ENCODE measurements at places on chromosomes 12 and 14. TPM values are rescaled to one million over a fixed set of nuclear protein-coding genes. Genes with fewer than 3 reads are reported as not detected.

DPPA3 gene
- not detected for total RNA-seq

KRT83 gene
- total RNA-seq, result not detected

SCNN1A gene
- total RNA-seq, result 2.0 TPM

CLEC2A gene
- not detected for total RNA-seq

TC2N gene
- 138 TPM for total RNA-seq

GSKIP gene
- total RNA-seq, result 10.3 TPM

LPAR5 gene
- total RNA-seq, result 2.8 TPM

PAX9 gene
- total RNA-seq, result not detected

GOLGA3 gene
- 31.5 TPM for total RNA-seq

TSPAN19 gene
- total RNA-seq, result not detected

SMCO2 gene
- total RNA-seq, result not detected

RTL1 gene
- total RNA-seq, result not detected

GRCh38 chr12:32420356-32420755, 21.0 kb downstream of the FGD4 start:
- no peaks in the 10 kb centered on the region for H3K27me3 ChIP-seq
- H3K4me3 ChIP-seq, result no peak overlapping the region
- H3K36me3 ChIP-seq, result no peaks in the 10 kb centered on the region
- H3K27ac ChIP-seq, result no peak overlapping the region
- no peaks in the 10 kb centered on the region for H3K4me1 ChIP-seq
- no peak for DNase-seq

GRCh38 chr12:32568228-32568627, 110.9 kb upstream of the DNM1L start:
- H3K4me3 ChIP-seq, result no peak overlapping the region
- H3K27ac ChIP-seq, result no peak overlapping the region
- H3K27me3 ChIP-seq, result no peaks in the 10 kb centered on the region

DNA sequence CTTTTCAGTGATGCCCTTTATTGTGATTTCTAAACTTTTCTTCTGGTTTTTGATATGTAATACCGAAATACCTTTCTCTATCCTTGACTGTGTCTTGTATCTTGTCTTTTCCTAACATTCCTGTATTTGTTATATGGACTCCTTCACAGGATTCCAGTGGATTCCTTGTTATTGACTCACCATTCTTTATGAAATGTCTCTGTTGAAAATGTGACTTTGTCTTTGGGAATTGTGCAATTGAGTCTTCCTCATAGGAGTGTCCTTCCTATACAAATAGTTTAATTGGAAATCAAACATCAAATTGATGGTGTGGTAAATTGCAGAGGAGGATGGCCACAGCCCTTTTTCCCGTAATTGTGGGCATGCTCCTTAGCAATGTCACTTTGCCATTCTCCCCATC, 296.6 kb upstream of the KITLG start:
- no peak overlapping the region for H3K27ac ChIP-seq
- H3K4me3 ChIP-seq, result no peak overlapping the region
- H3K4me1 ChIP-seq, result no peaks in the 10 kb centered on the region
- H3K27me3 ChIP-seq, result no peaks in the 10 kb centered on the region

DNA sequence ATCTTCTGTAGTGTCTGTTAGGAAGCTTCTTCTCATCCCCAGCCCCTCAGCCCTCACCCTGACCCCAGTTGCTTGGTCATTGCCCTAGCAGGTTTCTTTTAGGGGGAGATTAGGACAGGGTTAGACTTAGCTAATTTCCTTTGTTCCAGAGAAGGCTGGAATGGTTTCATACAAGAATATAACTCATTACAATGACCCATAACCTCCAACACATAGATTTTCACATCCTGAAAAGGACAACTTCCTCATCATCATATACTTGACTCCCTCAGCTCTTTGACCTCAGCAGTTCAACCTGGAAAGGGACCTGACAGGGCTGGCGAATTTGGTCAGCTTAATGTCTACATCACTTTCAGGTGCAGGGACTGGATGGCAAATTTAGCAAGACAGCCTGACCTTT, 8.0 kb upstream of the BHLHE41 start:
- no peak overlapping the region for H3K27ac ChIP-seq
- no peak for DNase-seq
- H3K36me3 ChIP-seq, result no peaks in the 10 kb centered on the region
- H3K4me3 ChIP-seq, result no peak overlapping the region

GRCh38 chr12:6700646-6701051, at the start of gene PIANP:
PIANP (minus strand) TSS chr12:6700815; CDS start chr12:6698061, 2,754 bp downstream.
- H3K27ac ChIP-seq, result no peak within 1 kb of the TSS
- DNase-seq, result peak; percentile 77
- H3K36me3 ChIP-seq, result no peaks in the 10 kb centered on the region
- H3K27me3 ChIP-seq, result peaks cover 32% of the 10 kb centered on the region
- peak within 1 kb of the TSS; percentile 43 for H3K4me3 ChIP-seq

- H3K27ac ChIP-seq, result no peak overlapping the region
- H3K4me3 ChIP-seq, result no peak overlapping the region
- H3K27me3 ChIP-seq, result no peaks in the 10 kb centered on the region
- H3K36me3 ChIP-seq, result no peaks in the 10 kb centered on the region
- no peak for DNase-seq
These were observed 190.5 kb downstream of the BMP4 start for GRCh38 chr14:53766106-53766505.

DNA sequence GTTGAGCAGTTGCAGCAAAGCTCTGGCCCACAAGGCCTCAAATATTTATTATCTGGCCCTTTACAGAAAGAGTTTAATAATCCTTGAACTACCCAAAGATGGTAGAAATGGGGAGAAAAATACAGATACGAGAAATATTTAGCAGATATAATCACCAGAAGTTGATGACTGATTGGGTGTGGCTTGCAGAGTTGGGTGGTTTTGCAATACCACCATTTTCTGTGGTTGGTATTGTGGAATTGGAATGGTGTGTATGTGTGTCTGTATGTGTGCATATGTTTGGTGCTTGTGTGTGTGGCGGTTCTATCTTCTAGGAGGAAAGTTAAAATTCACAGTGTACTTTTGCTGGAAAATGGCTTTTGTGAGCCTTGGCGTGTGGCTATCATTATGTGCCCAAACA, 85.4 kb upstream of the MANSC4 start:
- H3K4me3 ChIP-seq, result no peak overlapping the region
- H3K27ac ChIP-seq, result no peak overlapping the region
- no peaks in the 10 kb centered on the region for H3K4me1 ChIP-seq
- no peaks in the 10 kb centered on the region for H3K36me3 ChIP-seq

GRCh38 chr14:64815257-64815656, 64.5 kb downstream of the SPTB start:
- peaks cover 5% of the 10 kb centered on the region for H3K4me1 ChIP-seq
- no peak for DNase-seq
- H3K27ac ChIP-seq, result no peak overlapping the region
- no peaks in the 10 kb centered on the region for H3K36me3 ChIP-seq

DNA sequence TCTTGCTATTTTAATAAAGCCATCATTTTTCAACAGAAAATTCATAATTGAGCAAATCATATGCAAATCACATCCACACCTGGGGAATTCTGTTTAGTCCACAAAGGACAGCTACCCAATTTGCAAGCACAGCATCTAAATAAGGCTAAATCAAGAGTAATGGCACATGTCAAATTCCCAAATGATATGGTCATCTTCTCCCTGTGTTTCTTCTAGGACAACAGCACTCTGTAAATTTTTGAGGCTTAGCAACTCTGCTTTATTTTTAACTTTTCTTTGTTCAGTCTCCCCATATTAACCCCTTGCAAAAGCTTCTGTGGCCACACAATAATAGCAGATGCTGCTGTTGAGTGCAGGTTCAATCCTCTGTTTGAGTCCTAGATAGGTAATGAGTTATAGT, 155.6 kb upstream of the DAAM1 start:
- H3K36me3 ChIP-seq, result no peaks in the 10 kb centered on the region
- no peak for DNase-seq
- H3K4me1 ChIP-seq, result no peaks in the 10 kb centered on the region
- no peak overlapping the region for H3K4me3 ChIP-seq
- no peak overlapping the region for H3K27ac ChIP-seq
- H3K27me3 ChIP-seq, result no peaks in the 10 kb centered on the region

- DNase-seq, result peak; percentile 61
- peak overlapping the region; percentile 70 for H3K27ac ChIP-seq
- H3K36me3 ChIP-seq, result peaks cover 16% of the 10 kb centered on the region
These were observed 1.2 kb downstream of the ITGB7 start for GRCh38 chr12:53205747-53206419.

DNA sequence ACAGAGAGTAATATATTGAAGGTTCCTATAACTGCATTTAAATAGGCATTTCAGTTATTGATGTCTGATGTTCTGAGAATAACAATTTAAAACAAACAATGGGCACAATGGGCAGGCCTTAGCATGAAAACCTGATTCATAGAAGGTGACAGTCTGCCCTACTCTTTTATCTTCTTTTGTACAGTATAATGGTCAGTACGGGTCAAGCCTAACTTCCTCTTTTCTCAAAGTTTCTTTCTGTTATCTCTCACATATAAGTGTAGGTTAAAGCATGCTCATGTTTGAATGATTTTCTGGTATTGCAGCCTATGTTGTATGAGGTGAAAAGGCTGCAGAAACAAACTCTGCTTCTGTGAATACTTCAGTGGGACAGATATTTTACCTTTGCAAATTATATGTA, 14.2 kb downstream of the FKBP3 start:
- no peaks in the 10 kb centered on the region for H3K4me1 ChIP-seq
- H3K4me3 ChIP-seq, result no peak overlapping the region
- peaks cover 61% of the 10 kb centered on the region for H3K36me3 ChIP-seq
- DNase-seq, result no peak

GRCh38 chr12:93115646-93116045, 186.6 kb upstream of the EEA1 start:
- DNase-seq, result no peak
- peaks cover 3% of the 10 kb centered on the region for H3K27me3 ChIP-seq
- no peak overlapping the region for H3K4me3 ChIP-seq
- no peak overlapping the region for H3K27ac ChIP-seq
- H3K36me3 ChIP-seq, result no peaks in the 10 kb centered on the region

DNA sequence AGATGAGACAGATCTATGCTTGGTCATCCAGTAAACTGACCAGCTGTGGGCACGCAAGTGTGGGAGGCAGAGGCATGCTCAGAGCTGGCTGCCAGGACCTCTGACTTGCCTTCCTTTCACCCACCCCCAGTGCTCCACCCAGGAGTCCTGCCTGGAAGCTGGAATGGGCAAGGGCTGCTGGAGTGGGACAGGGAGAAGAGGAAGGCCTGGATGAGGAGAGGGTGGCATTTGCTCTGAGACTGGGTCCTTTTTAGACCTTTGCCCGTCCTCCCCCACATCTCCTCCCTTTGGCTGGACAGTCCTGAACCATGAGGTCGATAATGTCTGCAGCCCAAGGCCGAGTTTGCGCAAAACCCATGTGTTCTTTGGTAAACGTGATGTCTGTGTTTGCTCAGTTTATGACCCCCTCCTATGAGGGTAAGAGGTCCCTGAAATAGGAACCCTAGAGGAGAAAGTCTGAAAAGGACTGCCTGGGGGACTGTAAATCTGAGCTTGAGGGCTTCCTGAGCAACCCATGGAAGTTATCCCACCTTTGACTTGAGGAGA, 3.8 kb upstream of the INHBE start:
- H3K4me1 ChIP-seq, result peaks cover 9% of the 10 kb centered on the region
- H3K27me3 ChIP-seq, result peaks cover 4% of the 10 kb centered on the region
- no peaks in the 10 kb centered on the region for H3K36me3 ChIP-seq

GRCh38 chr14:65496178-65496993, 83.9 kb downstream of the FUT8 start:
- no peak overlapping the region for H3K4me3 ChIP-seq
- H3K36me3 ChIP-seq, result no peaks in the 10 kb centered on the region
- no peak for DNase-seq
- no peaks in the 10 kb centered on the region for H3K27me3 ChIP-seq

DNA sequence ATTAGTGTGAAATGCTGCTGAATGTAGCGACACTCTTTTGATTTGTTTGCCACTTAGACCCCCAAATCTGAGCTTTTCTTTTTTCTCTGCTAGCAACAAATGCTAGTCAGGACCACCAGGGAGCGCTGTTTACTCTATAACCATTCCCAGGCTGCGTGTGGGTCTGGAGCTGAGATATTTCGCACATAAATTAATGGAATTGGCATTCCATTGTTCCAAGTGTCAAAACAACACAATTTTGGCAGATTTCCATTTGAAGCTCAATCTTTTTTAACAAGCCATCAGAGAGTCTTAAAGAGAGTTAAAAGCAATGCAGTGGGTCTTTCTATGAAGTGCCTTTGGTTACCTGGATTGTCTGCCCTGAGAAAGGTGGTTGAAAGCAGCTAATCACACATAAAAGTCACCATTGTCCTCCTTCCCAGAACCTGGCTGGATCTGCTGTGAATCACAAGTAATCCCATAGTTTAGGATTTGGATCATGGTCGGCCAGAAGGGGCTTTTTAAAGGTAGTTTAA, 7.4 kb upstream of the TMEM132C start:
- DNase-seq, result no peak
- H3K27ac ChIP-seq, result no peak overlapping the region
- no peaks in the 10 kb centered on the region for H3K4me1 ChIP-seq
- H3K4me3 ChIP-seq, result no peak overlapping the region
